Subcutaneous adipose tissue (tissue), 4 donors: ENCODE measurements at places on chromosomes 2 and 18. TPM values are rescaled to one million over a fixed set of nuclear protein-coding genes. Genes with fewer than 3 reads are reported as not detected.

The RNU2-63P gene
- not detected for total RNA-seq

The IHH gene
- 0.33 TPM for total RNA-seq

The C1QL2 gene
- not detected for total RNA-seq

The ANKRD30B gene
- not detected for total RNA-seq

The HOXD4 gene
- 1.5 TPM for total RNA-seq

The GPBAR1 gene
- total RNA-seq, result 10.9 TPM

The CHRND gene
- not detected for total RNA-seq

The BOLL gene
- total RNA-seq, result not detected

The VSNL1 gene
- not detected for total RNA-seq

The CCDC141 gene
- total RNA-seq, result 24.5 TPM

The GREB1L gene
- total RNA-seq, result 39.7 TPM

The ELOA2 gene
- not detected for total RNA-seq

The CCL20 gene
- total RNA-seq, result not detected

The DSC1 gene
- not detected for total RNA-seq

The TLX2 gene
- not detected for total RNA-seq

The ABCB11 gene
- 4.6 TPM for total RNA-seq

The APCDD1 gene
- 47.6 TPM for total RNA-seq

The PDCD1 gene
- 0.57 TPM for total RNA-seq

The C2orf69 gene
- 14.3 TPM for total RNA-seq

The DSG1 gene
- not detected for total RNA-seq

The SULT1C4 gene
- 5.2 TPM for total RNA-seq

The ASXL3 gene
- total RNA-seq, result 0.65 TPM

The ITGA4 gene
- total RNA-seq, result 13.4 TPM

The TMEM185B gene
- 15.4 TPM for total RNA-seq

The MYCN gene
- not detected for total RNA-seq

The POTEJ gene
- not detected for total RNA-seq

The PMAIP1 gene
- 1.4 TPM for total RNA-seq

The CNTNAP5 gene
- not detected for total RNA-seq

The COX7A2L gene
- total RNA-seq, result 159 TPM

The GAL3ST2 gene
- total RNA-seq, result 2.2 TPM

The VIT gene
- 135 TPM for total RNA-seq
